ENCODE measurements at places on chromosomes 4 and X.

GRCh38 chr4:66059136-66059535, 388.8 kb upstream of the EPHA5 start:
- no peak for DNase-seq

DNA sequence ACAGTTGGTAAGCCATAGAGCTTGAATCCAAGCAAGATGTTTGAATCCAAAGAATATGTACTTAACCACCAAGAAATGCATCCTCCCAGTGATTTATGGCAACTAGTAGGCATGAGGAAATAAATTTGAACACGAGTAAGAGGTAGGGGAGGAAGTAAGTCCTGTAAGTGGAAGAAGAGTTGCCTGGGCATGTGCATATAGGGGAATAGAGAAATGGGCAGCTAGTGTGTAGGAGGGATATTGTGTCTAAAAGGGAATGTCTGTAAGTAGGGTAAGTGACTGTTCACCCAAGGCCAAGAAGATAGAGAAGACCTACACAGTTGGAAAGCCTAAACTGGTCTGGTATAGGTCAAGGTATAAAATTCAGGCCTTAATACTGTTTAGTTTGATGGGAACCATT, 4.6 kb downstream of the SH3BGRL start:
- no peak for DNase-seq

GRCh38 chrX:77622233-77622632, 163.8 kb downstream of the ATRX start:
- DNase-seq = no peak

DNA sequence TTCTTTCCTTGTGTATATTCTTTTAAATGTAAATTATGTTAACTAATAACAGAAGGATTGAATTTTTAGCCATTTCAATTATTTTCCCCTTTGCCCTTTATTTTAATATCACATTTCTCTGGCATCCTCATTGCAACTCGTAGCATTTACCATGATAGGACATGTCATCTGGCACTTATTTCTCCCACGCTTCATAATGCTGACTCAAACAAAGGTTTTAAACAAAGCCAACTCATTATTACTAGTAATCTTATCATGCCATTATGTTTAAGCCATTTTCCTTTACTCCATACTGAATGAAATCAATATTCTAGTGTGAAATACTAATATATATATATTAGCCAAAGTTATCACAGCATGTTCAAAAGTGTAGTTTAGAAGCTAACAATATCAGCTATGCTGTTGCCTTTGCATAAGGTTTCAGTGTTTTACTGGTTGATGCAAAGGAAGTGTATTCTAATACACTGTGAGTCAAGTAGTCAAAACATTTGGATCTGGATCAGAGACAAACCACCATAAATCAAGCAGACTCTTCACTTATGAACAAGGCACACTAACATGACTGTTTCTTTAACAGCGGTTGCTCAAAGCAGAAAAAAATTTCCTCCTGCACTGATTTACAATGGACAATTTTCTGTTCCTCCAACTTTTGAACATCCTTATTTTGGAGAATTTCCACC, 281.6 kb downstream of the SLC7A11 start:
- no peak for DNase-seq

DNA sequence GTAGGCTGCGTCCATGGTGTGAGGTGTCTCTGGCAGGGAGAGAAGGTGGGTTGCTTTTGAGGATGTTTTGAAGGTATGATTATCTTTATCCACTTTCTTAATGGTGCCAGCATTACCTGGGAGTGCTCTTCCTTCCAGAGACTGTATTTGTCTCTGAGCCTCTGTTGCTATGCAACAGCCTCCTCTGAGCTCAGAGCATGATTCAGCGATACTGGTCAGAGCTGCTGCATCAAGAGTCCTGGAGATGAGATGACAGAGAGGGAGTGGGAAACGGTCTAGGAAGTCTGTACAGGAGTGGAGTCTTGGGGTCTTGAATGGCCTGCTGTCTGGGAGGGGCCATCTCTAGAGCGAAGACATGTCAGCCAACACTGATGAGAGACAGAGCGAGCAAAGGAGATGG, 104.4 kb upstream of the RAB40AL start:
- DNase-seq = no peak

GRCh38 chrX:13001097-13001496, 26.2 kb downstream of the TMSB4X start:
- no peak for DNase-seq

DNA sequence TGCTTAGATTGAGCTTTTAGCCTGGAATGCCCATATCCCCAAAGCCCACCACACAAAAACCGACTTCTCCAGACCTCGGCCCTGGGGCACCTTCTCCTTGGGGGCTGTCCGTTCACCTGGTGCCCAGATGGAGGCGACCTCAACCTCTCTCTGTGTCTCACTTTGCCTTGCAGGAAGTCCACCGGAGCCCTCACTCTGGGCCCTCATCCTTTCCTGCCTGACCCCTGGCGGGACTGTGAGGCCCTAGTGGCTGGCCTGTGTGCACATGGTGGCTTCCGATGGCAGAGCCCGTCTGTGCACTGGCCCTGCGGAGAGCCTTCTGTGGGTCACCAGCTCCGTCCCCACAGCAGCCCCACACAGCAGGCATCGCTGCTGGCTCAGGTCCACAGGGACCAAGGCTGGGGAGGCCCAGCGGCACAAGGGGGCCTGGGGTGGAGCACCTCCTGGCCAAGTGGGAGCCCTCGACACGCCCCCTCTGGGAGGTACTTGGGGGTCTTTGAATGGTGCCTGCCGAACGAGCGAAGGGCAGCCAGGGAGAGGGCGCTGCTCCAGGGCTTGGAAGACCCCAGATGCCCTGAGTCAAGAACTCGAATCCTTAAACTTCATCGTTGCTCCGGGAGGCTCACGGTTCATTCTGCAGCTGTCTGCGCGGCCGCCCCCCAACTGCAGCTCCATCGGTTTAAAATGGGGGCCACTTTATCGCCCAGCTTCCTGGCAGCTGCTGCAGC, 97.2 kb upstream of the ADRA2C start:
- no peak for DNase-seq

- DNase-seq = no peak
These were observed 451.5 kb upstream of the FAM241A start for GRCh38 chr4:111693758-111694157.

DNA sequence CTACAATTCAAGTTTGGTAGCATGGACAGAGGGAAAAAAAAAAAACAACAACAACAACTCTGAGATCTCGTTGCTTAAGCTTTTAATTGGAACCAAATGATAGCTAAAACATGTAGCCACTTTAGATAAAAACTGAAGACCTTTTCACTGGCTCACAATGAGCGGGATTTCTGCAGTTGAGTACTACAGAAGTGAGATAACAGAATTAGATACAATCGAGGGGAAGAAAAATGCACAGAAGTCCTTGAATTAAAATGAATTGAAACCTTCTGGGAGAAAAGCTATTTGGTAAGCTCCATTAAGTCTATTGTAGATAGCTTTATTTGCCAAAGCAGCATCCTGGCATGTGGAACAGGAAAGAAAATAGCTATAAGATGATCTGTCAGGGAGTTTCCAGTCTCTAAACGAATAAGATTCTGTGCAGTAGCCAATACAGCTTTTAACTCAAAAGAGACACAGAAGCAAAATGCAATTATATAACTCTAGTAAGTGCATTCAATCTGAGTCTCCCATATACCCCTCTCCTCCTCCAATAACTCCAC, 248.5 kb downstream of the ENOX2 start:
- no peak for DNase-seq

DNA sequence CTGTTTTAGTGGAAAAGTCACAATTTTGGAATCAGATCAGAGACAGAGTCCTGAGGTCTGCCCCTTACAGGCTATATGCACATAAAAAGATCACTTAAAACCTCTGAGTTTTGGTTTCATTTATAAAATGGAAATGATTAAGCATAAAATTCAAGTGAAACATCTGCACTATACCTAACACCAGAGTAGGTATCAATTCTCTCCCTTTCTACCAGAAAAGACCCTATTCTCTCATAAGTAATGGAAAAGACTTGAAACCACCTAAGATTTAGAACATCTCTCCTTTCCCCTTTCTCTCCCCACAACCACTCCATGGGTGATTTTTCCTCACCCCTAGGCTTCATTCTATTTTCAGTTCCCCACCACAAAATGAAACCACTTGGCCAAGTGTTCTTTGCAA, 907 bp downstream of the LHFPL1 start:
- peak; percentile 13 for DNase-seq

DNA sequence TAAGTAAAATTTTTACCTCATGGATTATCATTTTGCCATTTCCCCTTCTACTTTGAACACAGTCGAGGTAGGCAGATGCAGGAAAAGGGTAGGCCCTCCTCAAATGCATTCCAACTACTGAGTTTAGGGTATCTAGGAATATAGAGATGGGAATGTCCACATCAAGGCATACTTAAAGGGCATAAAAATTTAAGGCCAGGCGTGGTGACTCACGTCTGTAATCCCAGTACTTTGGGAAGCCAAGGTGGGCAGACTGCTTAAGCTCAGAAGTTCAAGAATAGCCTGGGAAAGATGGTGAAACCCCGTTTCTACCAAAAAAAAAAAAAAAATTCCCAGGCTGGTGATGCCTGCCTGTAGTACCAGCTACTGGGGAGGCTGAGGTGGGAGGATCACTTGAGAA, 146.5 kb downstream of the PDGFC start:
- DNase-seq = no peak

DNA sequence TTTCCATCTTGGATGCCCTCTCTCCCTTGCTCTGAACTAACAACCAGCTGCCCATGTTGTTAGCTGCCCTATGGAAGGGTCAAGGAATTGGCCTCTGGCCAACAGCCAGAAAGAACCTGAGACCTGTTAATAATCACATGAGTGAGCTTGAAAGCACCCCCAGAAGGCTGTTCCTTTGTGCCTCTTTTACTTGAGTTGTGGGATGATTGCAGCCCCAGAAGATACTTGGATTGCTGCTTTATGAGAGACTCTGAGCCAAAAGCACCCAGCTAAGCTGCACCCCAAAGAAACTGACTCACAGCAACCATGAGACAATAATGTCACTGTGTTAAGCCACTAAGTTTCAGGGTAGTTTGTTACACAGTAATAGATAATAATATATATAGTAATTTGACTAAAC, 73.3 kb downstream of the FRYL start:
- no peak for DNase-seq

- no peak for DNase-seq
These were observed 272.1 kb downstream of the RAPGEF2 start for GRCh38 chr4:159374749-159375530.

DNA sequence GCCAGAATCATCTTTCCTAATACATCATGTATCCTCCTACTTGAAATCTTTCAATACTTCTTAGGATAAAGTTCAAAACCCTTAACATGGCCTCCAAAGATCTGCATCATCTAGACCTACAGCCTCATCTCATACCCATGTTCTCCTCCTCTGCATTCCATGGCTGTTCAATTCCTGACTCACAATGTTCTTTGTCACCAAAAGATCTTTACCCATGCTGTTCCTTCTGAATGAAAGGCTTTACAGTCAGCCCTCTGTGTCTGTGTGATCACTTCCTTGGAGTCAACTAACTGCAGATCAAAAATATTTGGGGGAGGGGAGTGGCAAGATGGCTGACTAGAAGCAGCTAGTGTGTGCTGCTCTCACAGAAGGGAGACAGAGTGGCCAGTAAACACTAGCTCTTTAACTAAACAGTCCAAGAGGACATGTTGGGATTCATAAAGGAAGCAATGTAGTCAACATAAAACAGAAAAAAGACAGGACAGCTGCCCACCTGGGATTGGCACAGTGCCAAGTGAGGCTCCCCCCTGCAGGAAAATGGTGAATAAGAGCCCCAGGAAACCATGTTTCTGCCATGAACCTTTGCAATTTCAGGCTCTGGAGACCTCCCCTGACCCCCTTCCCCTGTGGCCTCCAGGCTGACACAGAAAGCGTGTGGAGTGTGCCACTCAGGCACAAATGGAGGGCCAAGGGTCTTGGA, 31.9 kb downstream of the CBR4 start:
- DNase-seq = no peak

DNA sequence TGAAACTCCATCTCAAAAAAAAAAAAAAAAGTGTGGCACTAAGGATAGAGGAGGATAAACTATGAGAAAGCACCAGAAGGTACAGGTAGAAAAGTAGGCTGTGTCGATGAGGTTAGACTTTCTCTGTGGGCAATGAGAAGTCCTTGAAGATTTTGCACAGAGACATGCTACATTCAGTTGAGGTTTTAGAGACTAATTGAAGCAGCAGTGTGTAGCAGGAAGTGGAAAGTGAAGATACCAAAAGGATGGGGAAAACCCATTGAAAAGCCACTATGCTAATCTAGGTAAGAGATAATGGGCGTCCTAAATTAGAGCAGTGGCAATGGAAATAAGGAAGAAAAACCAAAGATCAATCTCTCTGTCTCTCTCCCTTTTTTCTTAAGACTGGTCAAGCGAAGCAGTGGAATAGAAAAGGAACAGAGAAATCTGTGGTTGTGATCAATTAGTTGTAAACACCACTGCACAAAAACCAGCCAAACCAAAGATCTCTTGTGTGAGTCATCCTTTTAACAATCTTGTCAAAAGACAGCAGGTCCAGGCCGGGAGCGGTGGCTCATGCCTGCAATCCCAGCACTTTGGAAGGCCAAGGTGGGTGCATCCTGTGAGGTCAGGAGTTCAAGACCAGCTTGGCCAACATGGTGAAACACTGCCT, 3.5 kb downstream of the SPINK2 start:
- peak; percentile 63 for DNase-seq

DNA sequence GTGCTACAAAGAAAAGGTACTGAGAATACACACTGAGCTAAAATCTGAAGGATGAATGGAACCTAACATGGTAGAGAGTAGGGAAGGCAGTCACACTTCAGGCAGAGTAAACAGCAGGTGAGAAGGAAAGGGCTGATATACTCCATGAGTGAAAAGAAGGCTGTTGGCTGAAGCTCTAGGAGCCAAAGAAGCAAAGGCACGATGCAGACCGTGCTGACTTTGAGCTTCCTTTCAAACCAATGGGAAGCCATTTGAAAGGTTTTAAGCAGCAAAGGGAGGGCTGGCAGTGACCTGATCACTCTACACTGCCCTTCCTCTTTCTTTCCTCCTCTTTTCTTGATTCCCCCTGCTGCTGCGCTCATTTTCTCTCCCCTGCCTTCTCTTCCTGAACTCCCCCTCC, 66.4 kb downstream of the TMEM154 start:
- DNase-seq = no peak

DNA sequence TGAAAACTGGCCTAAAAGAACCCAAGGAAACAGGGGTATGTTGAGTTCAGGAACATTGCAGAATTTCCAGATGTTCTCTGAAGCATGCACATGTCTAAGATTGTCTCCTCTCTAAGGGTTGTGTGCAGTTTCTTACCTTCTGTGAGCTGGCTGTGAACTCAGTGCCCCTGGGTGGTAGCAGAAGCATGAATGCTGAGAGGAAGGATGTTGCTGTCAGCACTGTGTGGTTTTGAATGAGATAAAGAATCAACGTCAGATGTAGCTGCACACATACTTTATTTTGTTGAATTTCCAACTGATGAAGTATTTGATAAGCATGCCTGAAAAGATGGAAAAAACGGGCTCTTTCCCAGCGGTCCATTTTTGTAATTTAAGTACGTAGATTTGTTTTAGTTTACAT, 23.8 kb upstream of the CD38 start:
- DNase-seq = no peak

All from B cell (primary cell).